Esophagus mucosa (tissue), 1 donor: ENCODE measurements at places on chromosomes 12 and 14. TPM values are rescaled to one million over a fixed set of nuclear protein-coding genes. Genes with fewer than 3 reads are reported as not detected.
A peak's percentile ranks its signal among the peaks of the same experiment; 100 is the strongest.

- ATAC-seq: no peak
Observed at GRCh38 chr12:61717986-61718385, 542.2 kb upstream of the USP15 start.

DNA sequence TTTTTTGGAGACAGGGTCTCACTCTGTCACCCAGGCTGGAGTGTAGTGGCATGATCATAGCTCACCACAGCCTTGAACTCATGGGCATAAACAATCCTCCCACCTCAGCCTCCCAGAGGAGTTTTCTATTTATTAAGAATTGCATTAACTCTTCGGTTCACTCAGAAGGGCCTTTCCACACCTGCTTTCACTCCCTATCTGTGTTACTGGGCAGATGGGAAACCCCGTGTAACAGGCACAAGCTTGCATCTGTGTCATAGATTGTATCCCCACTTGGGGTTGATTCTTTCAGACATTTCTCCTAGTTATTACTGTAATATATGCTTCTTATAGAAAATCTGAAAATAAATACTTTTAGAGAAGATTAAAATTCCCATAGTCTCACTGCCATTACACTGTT lies 38.7 kb downstream of the STX2 start:
- no peak for ATAC-seq

DNA sequence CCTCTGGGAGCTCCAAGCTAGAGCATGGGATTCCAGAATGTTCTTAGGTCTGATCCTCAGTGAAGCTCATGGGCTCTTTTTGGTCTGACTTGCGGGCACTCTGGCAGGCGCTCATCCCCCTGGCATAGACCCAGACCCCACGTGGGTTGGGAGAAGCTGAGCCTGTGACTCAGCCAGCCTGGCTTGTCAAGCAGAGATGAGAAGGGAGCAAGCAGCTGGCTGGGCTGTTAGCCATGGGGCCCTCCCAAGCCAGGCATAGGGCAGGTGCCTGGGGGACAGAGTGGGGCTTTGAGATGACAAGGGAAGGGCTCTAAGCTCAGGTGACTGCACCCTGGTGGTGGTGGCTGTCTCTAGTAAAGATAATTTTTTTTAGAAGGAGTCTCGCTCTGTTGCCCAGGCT lies 80.3 kb upstream of the NOS1 start:
- ATAC-seq: peak; percentile 43

- ATAC-seq: no peak
Observed at GRCh38 chr14:29759521-29760340, 167.9 kb downstream of the PRKD1 start.

DNA sequence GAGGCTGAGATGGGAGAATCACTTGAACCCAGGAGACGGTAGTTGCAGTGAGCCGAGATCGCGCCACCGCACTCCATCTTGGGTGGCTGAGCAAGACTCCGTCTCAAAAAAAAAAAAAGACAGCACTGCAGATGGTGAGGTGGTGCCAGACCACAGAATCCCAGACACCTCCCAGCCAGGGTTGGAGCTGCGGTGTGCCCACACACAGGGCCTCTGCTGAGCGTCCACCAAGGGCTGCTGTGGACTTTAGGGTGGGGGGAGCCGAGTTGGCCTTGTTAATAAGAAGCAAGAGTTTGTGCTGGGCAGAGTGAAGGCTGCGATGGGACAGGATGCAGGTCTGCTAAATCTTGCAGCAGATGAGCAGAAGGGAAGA lies 14.2 kb downstream of the KMT5A start:
- no peak for ATAC-seq

- ATAC-seq: peak; percentile 4
Observed at GRCh38 chr14:69620211-69620611, 8.8 kb downstream of the SUSD6 start.

- peak; percentile 76 for ATAC-seq
Observed at GRCh38 chr12:108618079-108618952, 15.4 kb downstream of the SELPLG start.

GRCh38 chr14:35079742-35080141 lies 33.7 kb downstream of the FAM177A1 start:
- peak; percentile 95 for ATAC-seq

GRCh38 chr14:100785626-100786025 lies 40.3 kb upstream of the MEG3 start:
- ATAC-seq: no peak

GRCh38 chr12:108016022-108016564 lies 113.0 kb upstream of the WSCD2 start:
- ATAC-seq: no peak

GRCh38 chr12:3461391-3461790 lies 29.6 kb upstream of the PRMT8 start:
- ATAC-seq: no peak

GRCh38 chr14:74509587-74510222 lies 16.1 kb downstream of the ISCA2 start:
- ATAC-seq: no peak

DNA sequence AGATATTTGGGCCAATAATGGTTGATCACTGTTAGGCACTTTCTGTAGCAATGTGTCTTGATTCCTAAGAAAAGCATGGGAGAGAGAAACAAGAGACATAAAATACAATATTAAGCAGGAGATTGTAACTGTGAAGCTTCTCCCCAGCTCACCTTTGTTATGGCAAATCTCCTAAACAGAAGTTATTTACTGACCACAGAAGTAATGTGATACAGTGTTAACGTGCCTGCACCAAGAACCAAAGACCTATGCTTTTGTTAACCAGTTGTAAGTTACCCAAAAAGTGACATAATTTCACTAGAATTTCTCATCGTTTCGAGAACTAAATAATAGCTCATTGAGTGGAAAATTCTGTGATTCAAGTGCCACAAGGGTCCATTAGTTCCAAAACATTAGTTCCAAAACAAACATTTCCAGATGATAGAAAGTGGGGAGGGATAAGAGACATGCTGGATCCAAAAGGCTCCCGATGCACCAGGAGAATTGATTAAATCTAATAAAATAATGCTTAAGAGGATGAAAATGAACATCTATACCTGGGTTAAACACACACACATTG lies 14.3 kb downstream of the RERG start:
- no peak for ATAC-seq

GRCh38 chr12:101858361-101858760 lies 19.0 kb upstream of the DRAM1 start:
- ATAC-seq: no peak

DNA sequence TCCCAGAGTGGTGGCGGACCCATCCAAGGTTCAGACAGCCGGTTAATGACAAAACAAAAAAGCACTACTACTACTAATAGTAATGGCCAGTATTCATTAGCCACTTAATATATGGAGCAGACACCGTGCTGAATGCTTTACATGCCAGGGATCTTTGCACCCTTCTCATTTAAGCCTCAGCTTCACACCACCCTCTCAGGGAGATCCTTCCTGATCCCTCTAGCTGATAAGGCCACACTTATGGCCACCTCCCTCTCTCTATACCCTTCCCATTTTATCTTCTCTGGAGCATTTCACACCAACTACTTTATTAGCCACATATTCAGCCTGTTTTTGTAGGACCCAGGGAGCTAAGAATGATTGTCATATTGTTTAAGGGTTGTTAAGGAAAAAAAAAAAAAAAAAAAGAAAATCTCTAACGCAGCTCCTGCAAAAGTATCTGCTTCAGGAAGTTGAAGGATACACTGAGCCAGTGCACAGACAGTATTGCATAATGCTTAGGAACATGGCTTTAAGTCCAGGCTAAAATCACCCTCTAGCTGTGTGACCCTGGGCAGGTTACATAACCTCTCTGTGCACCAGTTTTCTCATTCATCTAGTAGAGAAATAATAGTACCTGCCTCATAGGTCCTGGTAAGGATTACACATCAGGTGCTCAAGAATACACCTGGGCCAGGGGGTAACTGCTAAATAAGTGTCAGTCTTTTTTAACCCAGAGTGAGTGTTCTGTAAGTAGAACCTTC lies 29.4 kb downstream of the NUAK1 start:
- no peak for ATAC-seq

DNA sequence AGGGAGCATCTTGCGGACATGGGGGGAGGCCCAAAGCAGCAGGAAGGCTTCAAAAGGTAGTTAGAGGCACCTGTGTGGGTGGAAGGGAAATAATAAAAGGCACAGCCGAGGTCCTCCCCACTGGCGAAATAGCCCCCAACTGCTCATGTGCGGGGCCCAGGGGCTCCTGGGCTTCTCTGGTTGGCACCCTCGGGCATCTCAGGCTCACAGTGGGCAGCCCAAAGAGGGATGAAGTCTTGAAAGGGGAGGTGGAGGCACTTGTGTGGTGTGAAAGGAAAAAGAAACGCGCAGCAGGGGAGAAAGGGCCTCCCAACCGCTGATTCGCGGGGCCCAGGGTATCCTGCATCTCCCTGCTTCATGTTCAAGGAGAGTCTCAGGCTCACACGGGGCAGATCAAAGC lies 579.4 kb downstream of the ALG10 start:
- ATAC-seq: no peak

GRCh38 chr12:91717804-91718203 lies 427.8 kb downstream of the BTG1 start:
- ATAC-seq: no peak

TCL1B gene
- not detected for total RNA-seq

CACNA1C gene
- total RNA-seq: 1.1 TPM

REM2 gene
- 0.32 TPM for total RNA-seq

SIX4 gene
- 0.20 TPM for total RNA-seq

VRTN gene
- total RNA-seq: not detected

TRHDE gene
- 0.08 TPM for total RNA-seq

EIF5 gene
- total RNA-seq: 253 TPM
